Fibroblast of villous mesenchyme (primary cell): ENCODE measurements at places on chromosomes 12 and 14. TPM values are rescaled to one million over a fixed set of nuclear protein-coding genes. Genes with fewer than 3 reads are reported as not detected.
A peak's percentile ranks its signal among the peaks of the same experiment; 100 is the strongest.

GRCh38 chr12:125674554-125675338 lies 609.5 kb downstream of the AACS start:
- DNase-seq: no peak

GRCh38 chr14:24838945-24839616 lies 205.1 kb upstream of the GZMB start:
- DNase-seq: no peak

- peak; percentile 34 for DNase-seq
Observed at GRCh38 chr12:94560431-94561221, 89.7 kb downstream of the TMCC3 start.

DNA sequence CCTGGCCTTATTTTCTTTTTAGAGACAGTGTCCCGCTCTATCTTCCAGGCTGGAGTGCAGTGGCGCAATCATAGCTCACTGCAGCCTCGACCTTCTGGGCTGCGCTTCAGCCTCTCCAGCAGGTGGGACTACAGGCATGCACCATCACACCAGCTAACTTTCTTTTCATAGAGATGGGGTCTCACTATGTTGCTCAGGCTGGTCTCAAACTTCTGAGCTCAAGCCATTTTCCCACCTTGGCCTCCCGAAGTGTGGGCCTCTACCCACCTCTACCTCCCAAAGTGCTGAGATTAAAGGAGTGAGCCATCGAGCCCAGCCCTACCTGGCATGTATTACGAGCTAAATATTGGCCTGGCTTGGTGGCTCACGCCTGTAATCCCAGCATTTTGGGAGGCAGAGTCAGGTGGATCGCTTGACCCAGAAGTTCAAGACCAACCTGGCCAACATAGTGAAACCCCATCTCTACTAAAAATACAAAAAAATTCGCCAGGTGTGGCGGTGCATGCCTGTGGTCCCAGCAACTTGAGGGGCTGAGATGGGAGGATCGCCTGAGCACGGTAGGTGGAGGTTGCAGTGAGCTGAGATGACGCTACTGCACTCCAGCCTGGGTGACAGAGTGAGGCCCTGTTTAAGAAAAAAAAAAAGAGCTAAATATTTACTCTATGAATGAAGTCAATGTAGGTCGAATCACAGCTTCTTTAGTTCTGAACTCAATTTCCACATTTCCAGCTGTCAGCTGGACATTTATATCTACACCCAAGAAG lies 7.6 kb upstream of the RILPL1 start:
- no peak for DNase-seq

DNA sequence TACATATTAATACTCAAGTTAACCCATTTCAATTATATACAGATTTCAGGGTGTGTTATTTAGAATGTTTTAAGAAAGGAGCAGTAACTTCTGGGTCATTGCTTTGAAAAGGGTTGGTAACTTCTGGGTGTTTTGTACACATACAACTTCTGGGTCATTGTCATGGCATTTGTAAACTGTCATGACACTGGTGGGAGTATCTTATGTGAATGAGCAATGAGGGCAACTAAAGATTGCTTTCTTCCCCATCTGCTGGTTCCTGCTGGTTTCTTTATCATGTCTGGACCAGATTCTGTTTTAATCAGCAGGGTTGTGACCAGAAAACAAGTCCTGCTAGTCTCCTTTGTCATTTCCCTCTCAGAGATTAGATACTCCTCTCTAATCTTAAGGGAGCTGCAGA lies 713.3 kb downstream of the LRFN5 start:
- no peak for DNase-seq

GRCh38 chr14:102528431-102529170 lies 19.0 kb upstream of the ANKRD9 start:
- DNase-seq: no peak

GRCh38 chr12:14395074-14395778 lies 29.7 kb downstream of the ATF7IP start:
- no peak for DNase-seq

DNA sequence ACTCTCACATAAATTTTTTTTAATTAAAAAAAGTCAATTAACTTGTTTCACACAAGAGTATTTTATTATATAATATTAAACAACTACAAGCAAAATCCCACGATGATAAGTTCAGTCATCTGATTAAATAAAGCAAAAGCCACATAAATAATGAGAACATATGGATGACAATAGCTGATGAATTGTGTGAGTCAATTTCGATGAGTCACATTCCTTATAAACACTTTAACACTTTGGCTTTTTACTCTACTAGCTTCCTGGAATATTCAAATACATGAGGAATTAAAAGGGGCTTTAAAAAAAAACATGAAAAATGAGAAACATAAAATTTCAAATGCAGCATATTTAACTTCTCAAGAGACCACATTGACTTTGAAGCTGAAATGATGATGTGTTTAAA lies 95.3 kb downstream of the BCAT1 start:
- DNase-seq: peak; percentile 65

FOXG1 gene
- under 0.01 TPM in 1 of 2 replicates, not detected in the other for total RNA-seq

DNA sequence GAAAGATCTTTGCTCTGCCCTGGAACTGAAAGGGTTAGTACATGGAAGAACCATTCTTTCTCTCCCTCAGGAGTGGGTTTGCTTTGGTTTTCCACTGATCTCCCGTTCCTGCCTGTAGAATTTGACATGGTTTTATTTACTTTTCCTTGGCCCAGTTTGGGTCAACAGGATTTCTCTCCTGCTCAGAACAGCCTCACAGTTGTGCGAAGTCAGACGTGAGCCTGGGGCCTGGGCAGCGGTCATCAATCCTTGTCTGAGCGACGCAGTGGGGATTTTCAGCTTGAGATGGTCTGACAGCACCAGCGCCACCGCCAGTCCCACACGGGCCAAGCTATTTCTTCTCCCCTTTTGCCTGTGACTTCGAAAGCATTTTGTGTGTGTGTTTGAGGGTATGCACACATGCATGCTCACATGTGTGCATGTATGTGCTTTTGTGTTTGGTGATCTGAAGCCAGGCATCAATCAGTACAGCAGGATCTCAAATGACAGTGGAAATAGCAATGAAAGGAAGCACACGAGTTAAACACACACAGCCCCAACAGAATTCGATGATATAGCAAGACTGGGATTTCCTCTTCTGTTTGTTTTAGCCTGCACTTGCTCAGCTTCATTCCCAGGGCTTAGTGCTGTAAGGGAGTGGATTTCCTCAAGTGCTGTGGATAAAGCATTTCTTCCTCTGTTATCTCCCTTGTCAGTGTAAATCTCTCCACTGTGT lies 58.3 kb downstream of the SMOC1 start:
- no peak for DNase-seq

IFNG gene
- total RNA-seq: not detected in 2 replicates

DNA sequence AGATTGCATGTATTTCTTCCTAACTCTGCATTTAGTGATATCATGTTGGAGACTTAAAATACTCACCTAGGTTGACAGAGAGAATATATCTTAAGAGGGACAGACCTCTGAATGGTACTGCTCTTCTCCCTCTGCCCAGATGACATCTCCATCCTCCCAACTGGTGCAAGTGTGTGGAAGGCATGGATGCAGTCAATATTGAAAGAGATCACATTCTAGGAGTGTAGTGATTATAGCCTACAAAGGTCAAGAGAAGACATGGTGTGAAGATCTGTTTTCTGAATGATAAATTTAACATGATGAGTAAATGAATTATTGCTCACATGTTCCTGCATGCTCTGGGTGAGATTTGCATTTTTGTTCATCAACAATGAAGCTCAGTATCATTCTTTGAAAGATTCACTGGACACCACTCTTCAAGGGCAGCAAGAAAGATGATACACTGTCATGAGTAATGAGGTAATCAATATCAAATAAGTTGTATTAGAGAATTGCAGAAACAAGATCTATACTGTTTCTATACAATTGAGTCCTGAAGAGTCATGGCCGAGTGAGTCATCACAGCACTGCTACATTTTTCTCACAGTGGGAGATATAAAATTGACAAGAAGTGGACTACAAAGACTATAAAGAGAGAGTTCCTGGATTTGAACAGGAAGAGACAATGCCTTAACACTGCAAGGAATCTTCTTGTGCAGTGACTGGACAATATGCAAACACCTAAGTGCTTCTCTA lies 183.3 kb upstream of the KRR1 start:
- DNase-seq: no peak

RBP5 gene
- total RNA-seq: not detected in 2 replicates

GRCh38 chr12:100826323-100826722 lies 31.7 kb downstream of the ANO4 start:
- peak; percentile 45 for DNase-seq

- DNase-seq: no peak
Observed at GRCh38 chr12:23862701-23863100, 86.8 kb downstream of the SOX5 start.

GRCh38 chr14:87449016-87449415 lies 544.0 kb downstream of the GALC start:
- DNase-seq: no peak

- no peak for DNase-seq
Observed at GRCh38 chr12:54374562-54375258, 9.8 kb downstream of the ZNF385A start.

RPGRIP1 gene
- total RNA-seq: under 0.01 TPM in 1 of 2 replicates, not detected in the other

DNA sequence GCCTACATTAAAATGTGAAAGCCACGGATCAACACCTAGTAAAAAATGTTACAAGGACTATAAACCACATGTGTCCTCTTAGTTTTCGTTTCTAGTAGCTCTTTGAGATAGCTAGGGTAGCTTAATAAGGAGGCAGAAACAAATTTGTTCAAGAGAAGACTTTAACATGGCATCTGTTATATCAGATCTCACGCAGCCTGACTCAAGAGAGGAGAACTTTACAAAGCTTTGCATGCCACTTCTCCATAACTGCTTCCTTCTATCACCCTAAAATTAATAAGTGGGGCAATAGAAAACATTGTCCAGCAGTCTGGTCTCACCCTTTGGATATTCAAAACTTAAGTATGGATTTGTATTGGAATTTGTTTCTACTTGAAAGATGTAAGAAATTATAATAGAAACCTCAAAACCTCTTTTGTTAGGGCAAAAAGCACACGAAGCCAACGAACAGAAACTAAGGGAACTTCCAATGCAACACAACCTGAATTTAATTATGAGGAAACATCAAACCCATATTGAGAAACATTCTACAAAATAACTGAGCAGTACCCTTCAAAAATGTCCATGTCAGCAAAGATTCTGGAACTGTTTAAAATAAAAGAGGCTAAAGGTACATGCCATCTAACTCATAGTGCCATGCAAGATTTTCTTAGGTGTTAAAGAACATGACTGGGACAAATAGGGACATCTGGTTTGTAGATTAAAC lies 194.8 kb downstream of the LRIG3 start:
- no peak for DNase-seq

OLR1 gene
- 9.3 and 73.0 TPM in 2 replicates for total RNA-seq

DNA sequence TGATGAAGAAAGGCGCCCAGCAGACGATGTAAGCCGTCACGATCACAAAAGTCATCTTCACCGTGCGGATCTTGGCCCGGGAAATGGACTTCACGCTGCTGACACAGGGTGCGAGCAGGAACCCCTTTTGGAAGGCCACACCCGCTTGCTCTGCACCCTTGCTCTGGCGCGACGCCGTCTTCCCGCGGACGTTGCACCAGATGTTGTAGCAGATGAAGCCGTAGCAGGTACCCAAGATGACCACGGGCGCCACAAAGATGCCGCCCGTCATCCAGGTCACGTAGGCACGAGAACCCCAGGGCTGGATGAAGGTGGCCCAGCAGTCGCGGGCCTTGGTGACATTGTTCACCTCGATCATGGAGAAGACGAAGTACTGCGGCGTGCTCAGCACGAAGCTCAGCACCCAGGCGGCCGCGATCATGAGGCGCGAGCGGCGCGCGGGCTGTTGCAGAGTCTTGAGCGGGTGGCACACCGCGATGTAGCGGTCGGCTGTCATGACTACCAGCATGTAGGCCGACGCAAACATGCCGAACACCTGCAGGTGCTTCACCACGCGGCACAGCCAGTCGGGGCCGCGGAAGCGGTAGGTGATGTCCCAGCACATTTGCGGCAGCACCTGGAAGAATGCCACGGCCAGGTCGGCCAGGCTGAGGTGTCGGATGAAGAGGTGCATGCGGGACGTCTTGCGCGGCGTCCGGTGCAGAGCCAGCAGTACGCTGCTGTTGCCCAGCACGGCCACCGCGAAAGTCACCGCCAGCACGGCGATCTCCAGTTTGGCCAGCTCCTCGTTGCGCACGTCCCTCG lies 890 bp downstream of the AVPR1A start:
- DNase-seq: no peak

LHX5 gene
- not detected in 2 replicates for total RNA-seq

DNA sequence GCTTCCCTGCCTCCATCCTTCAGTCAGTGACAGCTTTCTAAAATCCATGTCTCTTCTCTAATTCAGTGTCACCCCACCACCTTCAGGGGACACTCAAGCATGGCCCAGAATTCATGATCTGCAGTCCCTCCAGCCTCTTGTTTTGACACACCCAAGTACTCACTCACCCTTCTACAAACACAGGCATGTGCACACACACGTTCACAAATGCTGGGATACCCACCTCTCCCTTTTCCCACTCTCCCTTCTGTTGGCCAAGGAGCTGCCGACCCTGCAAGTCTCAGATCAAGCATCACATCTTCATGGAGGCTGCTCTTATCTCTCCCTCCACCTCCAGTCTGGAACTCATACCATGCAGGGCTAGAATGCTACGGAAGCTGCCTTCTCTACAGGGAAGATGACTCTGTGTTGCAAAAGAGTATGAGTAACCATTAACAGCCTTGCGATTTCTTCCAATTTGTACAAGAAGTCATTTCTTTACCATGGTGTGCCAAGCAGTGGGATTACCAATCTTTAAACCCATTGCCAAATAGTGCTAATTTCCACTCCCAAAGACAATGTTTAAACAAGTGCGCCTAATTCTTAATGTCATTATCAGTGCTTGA lies 196.1 kb downstream of the BCL11B start:
- no peak for DNase-seq

VAMP1 gene
- total RNA-seq: 3.2 and 13.4 TPM in 2 replicates

GRCh38 chr14:22838631-22839041 lies 2.3 kb downstream of the MMP14 start:
- DNase-seq: peak; percentile 74

DNA sequence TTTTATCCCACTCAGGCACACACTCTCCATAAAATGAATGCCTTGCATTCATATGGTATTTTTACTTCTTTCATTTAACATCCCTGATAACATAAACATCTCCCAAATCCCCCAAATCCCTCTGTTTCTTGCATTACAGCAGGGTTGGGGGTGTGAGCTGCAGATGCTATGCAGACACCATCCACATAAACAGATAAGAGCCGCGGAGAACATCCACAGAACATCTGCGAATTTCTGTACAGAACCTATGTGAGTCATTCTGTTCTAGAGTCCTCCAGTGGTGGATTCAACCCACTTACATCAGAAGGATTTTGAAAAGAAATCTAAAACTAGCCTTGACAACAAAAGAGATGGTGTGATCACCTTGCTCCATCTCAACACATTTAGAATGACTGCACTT lies 20.3 kb downstream of the FBLN5 start:
- peak; percentile 85 for DNase-seq
